Colonic mucosa (tissue), 4 donors: ENCODE measurements at places on chromosomes 5 and 9.
A peak's percentile ranks its signal among the peaks of the same experiment; 100 is the strongest.

- DNase-seq, result no peak
Observed at GRCh38 chr5:42483472-42484154, 60.4 kb downstream of the GHR start.

GRCh38 chr9:135324329-135324728 is 155.3 kb upstream of the PPP1R26 start:
- no peak for DNase-seq

GRCh38 chr5:35016174-35017051 is 31.3 kb downstream of the AGXT2 start:
- DNase-seq, result no peak

GRCh38 chr5:161414896-161415295 is 131.6 kb downstream of the GABRB2 start:
- DNase-seq, result no peak

GRCh38 chr5:116887104-116887503 is 312.5 kb upstream of the SEMA6A start:
- DNase-seq, result no peak

DNA sequence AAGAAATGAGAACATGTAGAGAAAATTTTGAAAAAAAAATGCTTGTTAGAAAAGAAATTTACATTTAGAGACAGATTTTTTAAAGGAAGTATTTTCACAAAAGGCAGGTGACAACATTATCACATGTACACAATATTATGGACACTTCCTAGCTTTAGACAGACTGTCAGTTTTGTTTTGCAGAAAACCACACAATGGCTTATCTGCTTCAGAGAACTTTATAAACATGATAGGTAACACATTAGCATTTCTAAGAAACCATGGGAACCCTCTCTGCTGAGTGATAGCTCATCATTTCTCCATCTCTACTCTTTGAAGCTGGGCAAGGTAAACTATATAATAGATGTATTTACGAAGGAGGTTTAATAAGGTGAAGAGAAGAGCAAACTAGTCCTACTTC is 25.6 kb downstream of the POU5F2 start:
- no peak for DNase-seq

DNA sequence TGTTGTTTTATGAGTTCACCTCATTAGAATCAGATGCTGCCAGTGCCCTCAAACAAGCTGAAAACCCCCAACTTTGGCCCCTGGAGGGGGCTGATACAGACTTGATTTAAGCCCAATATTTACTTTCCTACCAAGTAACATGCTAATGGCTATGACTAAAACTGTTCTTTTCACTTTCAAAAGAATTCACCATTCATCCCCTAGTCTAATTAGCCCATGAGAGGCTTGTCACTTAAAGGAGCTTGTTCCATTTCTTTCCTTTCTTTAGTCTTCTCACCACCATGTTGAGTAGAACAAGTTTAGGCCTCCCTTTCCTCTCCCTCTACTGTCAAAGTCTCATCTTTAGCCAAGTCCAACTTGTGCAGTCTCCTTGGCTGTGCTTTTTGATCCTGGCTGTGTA is 50.4 kb downstream of the EPB41L4B start:
- no peak for DNase-seq

- DNase-seq, result no peak
Observed at GRCh38 chr9:70802206-70802605, 319.2 kb downstream of the TRPM3 start.

GRCh38 chr5:7190712-7191250 is 205.2 kb upstream of the ADCY2 start:
- no peak for DNase-seq

GRCh38 chr9:38337181-38337580 is 55.3 kb upstream of the ALDH1B1 start:
- no peak for DNase-seq

DNA sequence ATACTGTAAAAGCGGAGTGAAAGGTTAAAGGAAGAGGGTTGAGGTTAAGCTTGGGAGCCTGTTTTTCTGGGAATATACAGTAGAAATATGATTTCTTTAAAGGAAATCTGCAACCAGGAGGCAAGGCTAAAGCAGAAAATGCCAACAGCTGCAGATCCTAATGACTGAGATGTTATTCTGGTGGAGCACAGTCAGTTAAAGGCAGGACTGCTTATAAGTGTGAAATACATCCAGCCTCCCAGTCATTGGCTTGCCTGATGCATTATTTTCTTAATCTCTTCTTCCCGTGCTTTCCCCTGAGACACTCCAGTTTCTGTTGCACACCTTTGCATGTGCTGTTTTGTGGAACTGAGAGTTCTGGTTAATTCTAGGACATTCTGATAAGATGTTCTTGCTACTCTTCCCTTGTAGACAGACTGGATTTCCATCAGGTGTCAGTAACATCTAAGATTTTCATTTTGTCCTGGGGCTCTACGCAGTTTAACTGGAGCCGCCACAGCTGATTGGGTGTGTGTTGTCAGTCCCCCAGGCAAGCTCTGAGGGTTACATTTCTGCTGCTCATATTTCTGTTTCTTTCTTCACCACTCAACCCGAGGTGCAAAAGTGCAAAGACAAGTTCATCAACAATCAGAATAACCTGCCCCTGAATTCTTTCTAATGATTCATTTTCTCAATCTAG is 44.4 kb downstream of the CAST start:
- DNase-seq, result no peak

GRCh38 chr5:172705576-172706084 is 64.6 kb downstream of the NEURL1B start:
- DNase-seq, result no peak

- no peak for DNase-seq
Observed at GRCh38 chr5:112933651-112934365, 11.8 kb upstream of the REEP5 start.

- DNase-seq, result no peak
Observed at GRCh38 chr5:119327018-119327417, 28.8 kb upstream of the TNFAIP8 start.

GRCh38 chr5:170226129-170226615 is 6.6 kb upstream of the C5orf58 start:
- no peak for DNase-seq

- DNase-seq, result no peak
Observed at GRCh38 chr9:95574176-95574575, 57.4 kb upstream of the PTCH1 start.

DNA sequence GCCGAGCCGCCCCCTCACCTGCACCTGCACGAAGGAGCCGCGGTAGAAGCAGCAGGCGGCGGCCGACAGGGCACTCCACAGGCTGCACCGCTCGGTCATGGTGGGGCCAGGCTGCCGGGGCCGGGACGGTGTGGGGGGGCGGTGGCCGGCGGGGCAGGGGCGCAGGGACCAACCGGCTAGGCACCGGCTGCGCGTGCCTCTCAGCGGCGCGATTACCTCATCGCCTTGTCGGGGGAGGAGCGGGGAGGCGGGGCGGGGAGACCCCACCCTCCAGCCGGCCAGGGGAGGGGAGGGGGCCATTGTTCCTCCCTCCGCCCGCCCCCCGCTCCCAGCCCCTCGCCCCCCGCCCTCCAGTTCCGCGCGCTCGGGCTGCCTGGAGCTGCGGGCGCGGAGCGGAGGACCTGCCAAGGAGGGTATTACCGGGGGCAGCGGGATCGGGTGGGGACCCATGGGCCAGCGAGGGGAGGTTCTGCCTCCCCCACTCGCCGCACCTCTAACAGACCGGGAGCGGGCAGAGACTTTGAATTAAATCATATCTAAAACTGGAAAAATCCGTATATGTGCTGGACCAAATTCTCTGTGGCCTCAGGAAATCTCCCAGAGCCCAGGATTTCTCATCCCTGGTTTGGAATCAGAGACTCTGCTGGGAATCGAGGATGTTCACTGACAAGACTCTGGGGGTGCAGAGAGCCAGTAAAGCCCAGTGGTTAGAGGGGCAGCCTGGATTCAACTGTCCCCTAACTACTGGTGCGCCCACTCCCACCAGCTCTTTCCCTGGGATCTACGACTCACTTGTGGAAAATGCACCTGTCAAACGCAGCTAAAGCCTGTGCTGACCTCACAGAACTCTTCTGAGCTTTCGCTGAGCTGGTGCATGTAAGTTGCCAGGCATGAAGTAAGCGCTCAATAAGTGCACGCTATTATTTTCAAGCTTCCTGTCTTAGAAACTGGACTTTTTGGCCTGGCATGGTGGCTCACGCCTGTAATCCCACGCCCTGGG is 20.3 kb upstream of the TOR2A start:
- DNase-seq, result no peak

- peak; percentile 91 for DNase-seq
Observed at GRCh38 chr9:22041775-22042174, 32.7 kb upstream of the CDKN2B start.

DNA sequence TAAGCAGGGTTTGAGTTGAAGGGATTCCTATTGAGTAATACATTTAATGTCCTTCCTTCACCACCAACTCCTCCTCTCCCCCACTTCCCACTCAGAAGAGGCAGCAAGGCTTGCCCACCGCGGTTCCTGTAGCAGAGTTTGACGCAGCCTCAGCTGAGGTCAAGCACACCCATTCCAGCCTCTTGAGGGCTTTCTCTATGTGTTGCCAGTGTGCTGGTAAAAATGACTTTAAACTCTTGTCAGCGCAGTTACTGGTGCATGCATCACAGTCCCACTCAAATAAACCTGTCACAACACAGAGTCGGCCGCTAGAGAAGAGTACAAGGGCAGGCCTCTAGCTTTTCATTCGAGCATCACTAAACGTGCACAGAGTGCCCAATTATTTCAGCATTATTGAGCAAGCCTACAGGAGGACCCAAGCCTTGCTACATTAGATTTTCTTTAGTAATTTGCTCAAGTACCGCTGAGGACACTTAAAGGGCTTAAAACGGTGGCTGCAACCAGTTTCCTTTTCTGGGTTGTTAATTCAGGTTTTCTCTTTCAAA is 79.6 kb downstream of the TLE4 start:
- no peak for DNase-seq

DNA sequence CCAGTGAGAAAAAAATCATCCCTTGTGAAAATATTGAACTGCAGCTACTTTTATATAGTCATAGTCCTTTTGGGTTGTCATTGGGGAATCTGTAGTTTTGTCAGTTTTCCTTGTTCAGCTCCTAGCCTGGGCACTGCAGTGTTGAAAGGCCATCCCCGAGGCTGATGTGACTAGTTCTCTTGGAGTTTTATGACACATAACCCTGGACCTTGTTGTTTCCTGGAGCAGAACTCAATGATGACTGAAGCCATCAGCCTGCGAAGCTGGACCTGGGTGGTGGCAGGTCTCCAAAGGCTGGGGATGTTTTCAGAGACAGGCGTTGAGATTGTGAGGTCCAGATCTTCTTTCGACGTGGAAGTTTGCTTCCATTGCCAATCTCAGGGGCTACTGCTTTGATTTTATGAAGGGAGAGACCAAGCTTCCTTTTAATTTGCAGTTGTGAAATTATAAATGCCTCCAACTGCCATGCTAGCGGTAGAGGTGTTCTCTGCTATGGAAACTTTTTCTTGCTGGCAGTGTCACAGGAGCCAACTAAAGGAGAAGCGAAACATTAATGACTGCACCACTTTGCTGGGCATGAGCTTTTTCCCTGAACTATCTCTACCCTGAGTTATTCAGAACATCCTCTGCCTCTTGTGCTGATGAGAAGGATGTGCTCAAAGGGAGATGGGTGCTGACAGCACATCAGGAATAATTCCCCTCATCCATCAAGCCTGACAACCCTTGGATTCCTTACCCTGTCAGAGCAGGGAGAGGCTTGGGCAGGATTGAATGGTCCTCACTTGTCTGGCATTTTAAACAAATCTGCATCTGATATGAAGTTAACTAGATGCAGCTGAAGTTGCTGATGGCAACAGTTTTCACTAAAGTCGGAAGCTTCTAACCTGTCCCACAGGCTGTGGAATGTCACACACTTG is 209.6 kb downstream of the MAST4 start:
- no peak for DNase-seq

DNA sequence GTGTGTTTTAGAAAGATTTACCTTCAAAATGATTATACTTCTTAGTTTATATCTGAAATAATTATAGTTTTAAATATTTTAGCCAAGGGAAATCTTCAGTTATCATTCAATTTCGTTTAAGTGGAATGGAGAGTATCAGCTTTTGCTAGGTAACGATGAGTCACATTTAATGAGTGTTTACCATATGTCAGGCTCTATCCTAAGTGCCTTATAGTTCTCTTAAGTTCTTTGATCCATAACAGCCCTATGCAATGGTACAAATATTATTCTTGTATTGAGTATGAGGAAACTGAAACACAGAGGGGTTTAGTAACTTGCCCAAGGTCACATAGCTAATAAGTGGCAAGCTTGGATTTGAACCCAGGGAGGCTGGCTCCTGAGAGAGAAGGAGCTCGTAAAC is 37.5 kb upstream of the SHB start:
- DNase-seq, result no peak

DNA sequence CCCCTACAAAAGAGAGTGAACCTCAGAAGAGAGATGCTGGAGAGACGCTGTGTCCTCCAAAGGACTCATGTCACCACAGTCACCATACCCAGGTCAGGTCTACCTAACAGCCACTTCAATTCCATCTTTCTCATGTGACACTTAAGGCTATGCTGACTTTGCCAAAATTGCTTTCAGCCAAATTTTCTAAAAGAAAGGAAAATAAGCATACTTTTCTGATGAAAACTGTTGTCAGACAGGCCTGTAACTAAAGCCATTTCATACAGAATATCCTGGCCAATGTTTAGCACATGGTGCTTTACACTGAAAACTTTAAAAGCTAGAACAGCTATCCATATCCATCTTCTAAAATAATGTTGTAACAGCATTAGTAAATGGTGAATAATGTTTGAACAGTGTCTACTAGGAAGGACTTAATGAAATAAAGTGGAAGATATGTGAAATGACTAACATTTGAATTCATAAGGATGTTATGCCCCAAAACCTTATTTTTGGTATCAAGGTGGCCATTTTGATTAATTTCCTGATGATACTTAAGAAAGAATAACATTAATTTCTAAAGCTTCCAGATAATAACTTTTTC is 97.2 kb downstream of the NFIB start:
- DNase-seq, result no peak

DNA sequence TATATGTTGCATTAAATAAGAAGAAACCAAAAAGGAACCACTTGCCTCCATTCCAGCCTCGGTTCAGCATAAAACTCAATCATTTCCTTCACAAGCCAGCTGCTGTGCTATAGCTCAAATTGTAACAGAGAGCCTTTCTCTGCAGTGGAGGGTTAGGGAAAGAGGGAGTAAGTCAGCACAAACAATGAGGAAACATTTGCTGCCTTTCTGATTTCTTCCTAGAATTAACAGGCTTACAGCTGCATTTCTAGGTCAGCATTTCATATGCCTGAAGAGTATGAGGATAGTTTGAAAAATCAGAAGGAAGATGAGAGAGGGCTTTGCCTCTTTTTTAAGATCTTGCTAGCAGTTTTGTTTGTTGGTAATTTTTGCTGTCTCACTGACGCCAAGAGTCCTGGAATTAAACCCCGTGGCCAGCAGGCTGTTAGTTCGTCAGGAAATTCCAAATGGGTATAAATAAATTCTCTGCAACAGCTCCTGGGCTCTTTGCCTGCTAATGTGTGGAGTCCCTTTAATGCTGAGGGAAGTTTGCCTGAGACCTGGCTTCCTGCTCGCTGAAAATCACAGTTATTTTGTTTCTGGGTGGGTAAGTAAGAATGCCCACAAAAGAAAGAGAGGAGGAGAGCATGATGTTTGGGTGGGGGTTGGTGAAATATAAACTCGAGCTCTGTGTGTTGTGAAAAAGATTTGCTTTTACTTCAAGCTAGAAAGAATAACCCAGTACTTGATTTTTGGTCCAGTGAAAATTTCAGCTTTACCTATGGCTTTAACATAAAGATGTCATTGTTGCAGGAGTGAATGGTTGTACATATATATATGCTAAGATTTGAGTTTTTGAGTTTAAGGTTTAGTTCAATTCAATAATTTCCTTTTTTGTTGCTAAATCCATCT is 148.1 kb upstream of the DMRT1 start:
- peak; percentile 44 for DNase-seq

GRCh38 chr9:33517373-33517772 is 6.7 kb upstream of the ANKRD18B start:
- no peak for DNase-seq

GRCh38 chr5:149200355-149200754 is 59.1 kb downstream of the ABLIM3 start:
- no peak for DNase-seq
